Activated CD8-positive, alpha-beta T cell treated with anti-CD3 and anti-CD28 coated beads, Interleukin-2, amount 10 ng/mL, durations not matched to agents 7 days and 5 days (primary cell): ENCODE measurements at places on chromosomes 7 and 10. TPM values are rescaled to one million over a fixed set of nuclear protein-coding genes. Genes with fewer than 3 reads are reported as not detected.

- no peak overlapping the region for H3K27ac ChIP-seq
- H3K36me3 ChIP-seq, result no peaks in the 10 kb centered on the region
- H3K4me1 ChIP-seq, result no peaks in the 10 kb centered on the region
- DNase-seq, result no peak
- H3K27me3 ChIP-seq, result no peaks in the 10 kb centered on the region
These were observed 400.3 kb upstream of the ADARB2 start for GRCh38 chr10:2137549-2138174.

MMD2 gene
- not detected for total RNA-seq

- DNase-seq, result no peak
- no peak overlapping the region for H3K27ac ChIP-seq
- no peaks in the 10 kb centered on the region for H3K36me3 ChIP-seq
- H3K4me3 ChIP-seq, result no peak overlapping the region
These were observed 585.0 kb downstream of the AUTS2 start for GRCh38 chr7:70183278-70183677.

GRCh38 chr7:45100761-45101480 is 10.6 kb downstream of the TBRG4 start:
- H3K27ac ChIP-seq, result no peak overlapping the region
- H3K27me3 ChIP-seq, result no peaks in the 10 kb centered on the region
- peaks cover 1% of the 10 kb centered on the region for H3K4me1 ChIP-seq
- DNase-seq, result no peak
- H3K4me3 ChIP-seq, result no peak overlapping the region

DNA sequence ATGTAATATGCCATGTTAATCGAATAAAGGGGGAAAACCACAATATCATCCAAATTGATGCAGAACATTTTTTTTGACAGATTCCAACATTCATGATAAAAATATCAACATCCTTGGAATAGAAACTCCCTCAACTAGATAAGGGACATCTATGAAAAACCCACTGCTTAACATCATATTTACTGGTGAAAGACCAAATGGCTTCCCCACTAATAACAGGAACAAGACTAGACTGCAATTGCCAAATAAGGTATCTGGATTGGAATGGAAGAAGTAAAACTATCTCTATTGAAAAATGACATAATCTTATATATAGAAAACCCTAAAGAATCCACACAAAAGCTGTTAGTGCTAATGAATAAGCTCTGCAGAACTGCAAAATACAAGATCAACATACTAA is 27.8 kb downstream of the SMURF1 start:
- H3K27ac ChIP-seq, result no peak overlapping the region
- H3K4me1 ChIP-seq, result peaks cover 22% of the 10 kb centered on the region
- no peaks in the 10 kb centered on the region for H3K27me3 ChIP-seq

DNA sequence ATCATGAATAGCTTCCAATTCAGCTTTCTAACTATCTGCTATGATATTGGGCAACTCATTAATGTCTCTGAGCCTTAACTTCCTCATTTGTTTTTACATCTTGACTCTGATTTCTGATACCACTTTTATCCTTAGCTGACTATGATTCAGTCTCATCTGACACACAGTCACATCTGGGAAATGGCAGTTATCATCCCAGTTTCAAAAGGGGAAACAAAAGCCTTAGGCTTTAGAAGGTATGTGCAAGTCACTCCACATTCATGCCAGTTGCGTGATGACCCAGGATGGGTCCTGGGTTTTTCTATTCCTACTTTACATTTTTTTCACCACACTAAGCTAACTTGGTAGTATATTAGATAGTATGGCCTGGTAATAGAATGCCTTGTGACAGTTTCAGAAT is 12.7 kb downstream of the SCIN start:
- no peak for DNase-seq
- H3K36me3 ChIP-seq, result no peaks in the 10 kb centered on the region
- H3K4me3 ChIP-seq, result no peak overlapping the region
- peaks cover 7% of the 10 kb centered on the region for H3K27me3 ChIP-seq

DNA sequence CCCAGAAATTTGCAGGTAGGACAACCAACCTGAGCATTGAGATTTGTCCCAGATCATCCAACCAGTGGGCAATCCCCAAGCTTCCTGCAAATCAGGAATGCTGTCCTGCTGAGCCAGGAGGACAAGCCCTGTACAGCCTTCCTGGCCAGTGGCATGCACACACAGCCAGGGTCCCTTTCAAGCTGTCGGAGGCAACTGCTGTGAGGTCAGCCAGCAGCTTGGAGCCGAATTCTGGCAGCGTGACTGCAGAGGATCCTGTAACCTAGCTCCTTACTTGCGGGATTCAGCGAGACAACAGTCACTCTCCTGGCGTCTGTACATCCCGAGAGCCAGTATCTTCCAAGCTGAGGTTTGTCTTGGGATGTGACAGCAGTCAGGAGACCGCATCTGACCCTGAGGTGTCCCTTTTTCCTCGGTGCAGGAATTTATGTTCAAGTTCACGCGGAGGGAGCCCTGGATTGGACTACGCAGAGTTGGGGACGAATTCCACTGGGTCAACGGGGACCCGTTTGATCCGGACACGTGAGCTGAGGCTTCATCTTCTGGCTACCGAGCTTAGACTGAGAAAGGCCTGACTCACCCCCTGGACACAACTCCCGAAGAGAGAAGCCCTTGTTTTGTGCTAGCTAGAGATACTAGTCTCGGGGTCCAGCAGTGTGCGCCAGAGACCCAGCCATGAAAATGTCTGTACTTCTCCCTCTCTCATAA is 18.3 kb downstream of the CLEC2L start:
- peaks cover 3% of the 10 kb centered on the region for H3K27me3 ChIP-seq
- H3K4me1 ChIP-seq, result no peaks in the 10 kb centered on the region
- no peak overlapping the region for H3K27ac ChIP-seq
- no peak overlapping the region for H3K4me3 ChIP-seq

- no peak overlapping the region for H3K4me3 ChIP-seq
These were observed 104.6 kb upstream of the GDF10 start for GRCh38 chr10:47195274-47195885.

- no peaks in the 10 kb centered on the region for H3K4me1 ChIP-seq
- H3K36me3 ChIP-seq, result no peaks in the 10 kb centered on the region
- H3K4me3 ChIP-seq, result no peak overlapping the region
These were observed 500.0 kb downstream of the TYW1 start for GRCh38 chr7:67496589-67496988.

DNA sequence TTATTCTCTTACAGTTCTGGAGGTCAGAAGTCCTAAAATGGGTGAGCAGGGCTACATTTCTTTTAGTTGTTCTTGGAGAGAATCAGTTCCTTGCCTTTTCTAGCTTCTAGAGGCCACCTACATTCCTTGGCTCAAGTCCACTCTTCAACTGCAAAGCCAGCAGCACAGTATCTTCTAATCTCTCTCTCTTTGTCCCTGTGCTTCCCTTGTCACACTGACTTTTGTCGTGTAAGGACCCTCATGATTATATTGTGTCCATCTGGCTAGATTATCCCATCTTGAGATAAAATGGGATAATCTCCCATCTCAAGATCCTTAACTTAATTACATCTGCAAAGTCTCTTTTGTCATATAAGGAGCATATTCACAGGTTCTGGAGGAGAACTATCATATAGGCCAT is 359.0 kb downstream of the ADRA2A start:
- no peaks in the 10 kb centered on the region for H3K4me1 ChIP-seq
- DNase-seq, result no peak
- no peak overlapping the region for H3K4me3 ChIP-seq
- no peaks in the 10 kb centered on the region for H3K27me3 ChIP-seq
- H3K27ac ChIP-seq, result no peak overlapping the region
- H3K36me3 ChIP-seq, result no peaks in the 10 kb centered on the region

GRCh38 chr7:155818820-155819168 is 6.5 kb upstream of the SHH start:
- H3K4me1 ChIP-seq, result peaks cover 6% of the 10 kb centered on the region
- no peak for DNase-seq
- H3K27me3 ChIP-seq, result peaks cover 14% of the 10 kb centered on the region
- H3K36me3 ChIP-seq, result no peaks in the 10 kb centered on the region

- H3K4me3 ChIP-seq, result no peak overlapping the region
- no peak overlapping the region for H3K27ac ChIP-seq
- H3K4me1 ChIP-seq, result no peaks in the 10 kb centered on the region
- no peaks in the 10 kb centered on the region for H3K27me3 ChIP-seq
- no peaks in the 10 kb centered on the region for H3K36me3 ChIP-seq
These were observed 813.0 kb downstream of the TYW1 start for GRCh38 chr7:67809586-67809985.

- H3K4me3 ChIP-seq, result no peak overlapping the region
- H3K27me3 ChIP-seq, result no peaks in the 10 kb centered on the region
- peaks cover 8% of the 10 kb centered on the region for H3K4me1 ChIP-seq
- no peak for DNase-seq
These were observed 18.6 kb upstream of the ZMIZ2 start for GRCh38 chr7:44729949-44730590.

- no peaks in the 10 kb centered on the region for H3K27me3 ChIP-seq
- no peaks in the 10 kb centered on the region for H3K4me1 ChIP-seq
- no peaks in the 10 kb centered on the region for H3K36me3 ChIP-seq
- H3K4me3 ChIP-seq, result no peak overlapping the region
- H3K27ac ChIP-seq, result no peak overlapping the region
These were observed 22.9 kb upstream of the CACNB2 start for GRCh38 chr10:18117276-18117675.

DNA sequence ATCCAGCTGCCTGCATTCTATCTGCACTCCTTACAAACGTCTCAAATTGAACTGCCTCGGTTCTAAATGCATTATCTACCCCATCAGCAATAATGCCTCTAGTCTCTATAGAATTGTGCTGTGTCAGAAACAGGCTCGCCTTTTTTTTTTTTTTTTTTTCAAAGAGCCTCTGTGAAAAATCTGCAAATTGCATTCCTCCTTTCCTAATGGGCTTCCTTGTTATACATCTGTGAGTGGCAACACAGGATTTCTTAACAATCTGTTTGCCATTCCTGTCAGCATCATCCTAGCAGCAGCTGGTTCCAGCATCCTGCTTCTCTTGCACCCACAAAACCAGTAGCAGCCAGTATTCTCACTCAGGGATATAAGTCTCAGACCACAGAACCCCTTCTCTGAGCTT is 413.5 kb upstream of the SEMA3D start:
- no peak for DNase-seq
- no peaks in the 10 kb centered on the region for H3K27me3 ChIP-seq
- H3K4me3 ChIP-seq, result no peak overlapping the region
- H3K27ac ChIP-seq, result no peak overlapping the region

DNA sequence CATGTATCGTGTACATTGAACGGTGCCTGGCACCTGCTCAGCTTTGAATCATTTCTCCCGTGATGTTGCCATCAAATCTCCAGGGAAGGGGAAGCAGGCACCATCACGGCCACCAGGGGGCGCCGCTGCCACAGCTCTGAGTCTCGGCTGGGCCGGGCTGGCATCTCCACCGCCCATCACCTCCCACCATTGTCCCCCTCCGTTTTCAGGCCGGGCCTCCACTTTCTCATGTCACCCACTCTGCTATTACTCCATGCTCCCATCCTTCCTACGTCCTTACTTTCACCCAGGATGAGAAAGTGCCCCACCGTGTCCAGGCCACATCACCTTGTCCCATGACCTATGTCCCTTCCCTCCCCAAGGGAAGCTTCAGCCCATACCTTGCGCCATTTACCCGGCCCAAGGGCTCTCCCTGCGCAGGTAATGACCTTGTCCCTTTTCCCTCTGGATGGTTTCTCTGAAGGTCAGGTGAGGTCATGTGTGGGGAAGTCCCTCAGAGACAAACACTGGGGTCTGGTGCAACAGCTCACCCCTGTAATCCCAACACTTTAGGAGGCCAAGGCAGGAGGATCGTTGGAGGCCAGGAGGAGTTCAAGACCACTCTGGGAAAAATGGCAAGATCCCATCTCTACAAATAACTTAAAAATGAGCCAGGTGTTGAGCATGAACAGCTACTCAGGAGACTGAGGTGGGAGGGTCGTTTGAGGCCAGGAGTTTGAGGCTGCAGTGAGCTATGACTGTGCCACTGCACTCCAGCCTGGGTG is 31.8 kb upstream of the OCM2 start:
- DNase-seq, result peak; percentile 83
- no peaks in the 10 kb centered on the region for H3K36me3 ChIP-seq
- peaks cover 4% of the 10 kb centered on the region for H3K27me3 ChIP-seq
- H3K27ac ChIP-seq, result no peak overlapping the region

DNA sequence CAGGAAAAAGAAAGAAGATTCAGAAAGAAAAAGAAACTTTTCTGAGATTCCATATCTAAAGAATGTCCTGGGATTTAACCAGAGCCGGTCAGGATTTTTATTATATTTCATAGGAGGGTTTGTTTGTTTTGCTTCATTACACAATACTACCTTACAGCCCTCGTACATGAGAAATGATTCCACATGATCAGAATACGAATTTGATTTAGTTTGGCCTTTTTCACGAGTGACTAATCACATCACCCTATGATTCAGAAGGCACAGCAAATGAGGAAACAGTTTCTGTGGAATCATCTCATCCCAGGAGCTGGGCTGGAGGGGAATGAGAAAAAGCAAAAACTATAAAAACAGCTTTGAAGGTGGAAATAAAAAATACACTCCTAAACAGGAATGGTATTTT is 54.7 kb upstream of the VWC2 start:
- no peak for DNase-seq
- H3K27me3 ChIP-seq, result no peaks in the 10 kb centered on the region
- no peak overlapping the region for H3K27ac ChIP-seq
- no peaks in the 10 kb centered on the region for H3K36me3 ChIP-seq
- H3K4me1 ChIP-seq, result no peaks in the 10 kb centered on the region

- peaks cover 13% of the 10 kb centered on the region for H3K4me1 ChIP-seq
- no peak overlapping the region for H3K27ac ChIP-seq
- no peaks in the 10 kb centered on the region for H3K36me3 ChIP-seq
- H3K27me3 ChIP-seq, result peaks cover 22% of the 10 kb centered on the region
- peak overlapping the region; percentile 79 for H3K4me3 ChIP-seq
- no peak for DNase-seq
These were observed 1.2 kb upstream of the PAOX start for GRCh38 chr10:133377818-133378250.

DNA sequence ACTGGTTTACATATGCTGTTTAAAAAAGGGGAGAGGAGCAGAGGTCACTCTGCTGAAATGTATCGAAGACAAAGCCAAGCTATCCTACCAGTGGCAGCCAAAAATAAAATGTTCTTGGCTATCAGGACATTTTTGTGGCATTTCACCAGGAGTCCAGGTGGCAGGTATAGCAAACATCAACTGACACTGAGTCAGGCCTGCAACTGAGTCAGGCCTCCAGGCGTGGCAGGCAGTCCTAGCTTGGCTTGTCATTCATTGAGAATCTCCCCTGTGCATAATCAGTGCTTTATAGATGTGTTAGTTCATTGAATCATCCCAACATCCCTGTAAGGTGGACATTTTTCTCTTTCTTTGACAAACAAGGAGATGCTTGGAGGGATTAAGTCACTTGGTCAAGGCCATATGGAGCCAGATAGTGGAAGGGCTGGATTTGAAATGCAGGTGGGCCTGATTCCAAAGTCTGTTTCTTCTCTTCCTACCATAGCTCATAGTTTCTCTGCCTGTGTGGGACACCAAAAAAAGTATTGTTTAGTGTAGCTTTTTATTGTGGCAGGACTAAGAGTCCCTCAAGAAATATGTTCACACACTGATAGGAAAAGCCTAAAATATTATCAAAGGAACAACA is 4.3 kb downstream of the DYNC1I1 start:
- no peak overlapping the region for H3K27ac ChIP-seq
- peaks cover 16% of the 10 kb centered on the region for H3K27me3 ChIP-seq
- no peak for DNase-seq
